ENCODE measurements at places on chromosomes 11 and 22.

DNA sequence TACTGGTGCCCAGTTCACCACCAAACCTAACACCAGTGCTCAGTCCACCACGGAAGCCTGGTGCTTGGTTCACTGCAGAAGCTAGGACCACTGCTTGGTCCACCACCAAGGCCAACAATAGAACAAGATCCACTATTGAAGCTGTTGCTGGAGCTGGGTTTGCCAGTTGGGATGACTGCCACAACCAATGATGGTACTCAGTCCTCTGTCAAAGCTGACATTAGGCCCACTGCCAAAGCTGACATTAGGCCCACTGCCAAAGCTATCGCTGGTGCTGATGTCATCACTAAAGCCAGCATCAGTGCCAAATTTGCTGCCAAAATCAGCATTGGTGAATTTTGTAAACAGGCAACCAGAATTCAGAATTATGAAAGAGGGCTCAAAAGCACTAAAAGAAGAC is 1850.2 kb upstream of the RAG2 start:
- no peak for DNase-seq

DNA sequence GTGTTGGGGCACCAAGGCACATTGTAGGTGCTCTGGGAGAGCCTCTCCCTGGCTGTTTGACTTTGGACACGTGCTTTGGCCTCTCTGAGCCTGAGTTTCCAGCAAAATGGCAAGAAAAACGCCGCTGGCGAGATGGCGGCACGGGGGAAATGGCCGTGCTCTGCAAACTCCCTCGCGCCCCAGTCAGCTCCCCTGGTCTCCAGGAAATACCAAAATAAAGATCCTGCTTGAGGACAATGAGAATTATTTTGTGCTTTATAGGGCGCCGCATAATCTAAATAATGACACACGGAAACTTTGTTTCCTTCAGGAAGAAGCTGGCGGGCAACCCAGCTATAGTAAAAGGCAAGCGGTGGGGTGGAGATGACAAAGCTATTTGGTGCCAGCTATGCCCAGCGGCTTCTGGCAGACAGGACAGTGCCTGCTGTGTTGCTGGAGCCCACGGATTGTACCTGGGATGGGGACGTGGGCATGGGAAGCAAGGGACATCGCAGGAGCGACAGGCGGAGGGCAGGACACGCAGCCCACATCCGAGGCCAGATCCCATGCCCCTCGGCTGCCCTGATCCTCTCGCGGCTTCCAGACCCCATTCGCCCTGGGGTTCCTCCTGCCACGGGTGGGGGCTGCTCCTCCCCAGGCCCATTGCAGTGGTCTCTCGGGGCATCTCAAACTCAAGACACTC is 26.3 kb upstream of the RFPL3 start:
- no peak for DNase-seq

GRCh38 chr11:34631297-34631696 is 10.4 kb downstream of the EHF start:
- no peak for DNase-seq

DNA sequence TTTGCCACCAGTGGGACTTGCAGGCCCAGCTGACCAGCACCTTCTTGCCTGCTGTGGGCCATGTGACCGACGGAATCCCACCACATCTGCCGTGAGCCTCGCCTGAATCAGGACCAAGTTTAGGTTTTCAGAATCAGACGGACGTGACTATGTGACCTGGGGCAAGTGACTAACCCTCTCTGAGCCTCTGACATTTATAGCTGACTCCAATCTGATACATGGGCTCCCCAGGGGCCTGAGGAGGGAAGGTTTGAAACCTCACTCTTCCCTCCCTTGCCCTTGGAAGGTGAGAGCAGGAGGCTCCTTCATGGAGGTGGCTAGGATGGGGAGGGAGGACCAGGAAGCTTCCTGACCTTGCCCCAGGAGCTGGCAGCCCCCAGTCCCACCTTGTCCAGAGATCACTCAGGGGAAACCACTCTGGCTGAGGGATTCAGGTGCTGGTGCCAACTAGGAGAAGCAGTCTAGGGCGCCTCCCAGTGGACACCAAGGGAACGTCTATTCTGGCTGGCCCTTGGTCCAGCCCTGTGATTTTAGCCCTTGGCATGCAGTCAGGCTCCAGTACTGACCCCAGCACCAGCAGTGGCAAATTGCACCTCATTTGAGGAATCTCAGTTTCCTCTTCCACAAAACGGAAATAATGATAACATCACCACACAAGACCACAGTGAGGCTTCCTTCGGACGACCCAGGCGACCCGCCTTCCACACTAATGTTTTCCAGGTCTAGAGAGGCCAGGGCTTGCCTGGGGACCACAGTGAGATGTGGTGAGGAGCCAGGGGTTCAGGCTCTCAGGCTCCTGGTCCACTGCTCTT is 47.2 kb upstream of the SYT7 start:
- no peak for DNase-seq

DNA sequence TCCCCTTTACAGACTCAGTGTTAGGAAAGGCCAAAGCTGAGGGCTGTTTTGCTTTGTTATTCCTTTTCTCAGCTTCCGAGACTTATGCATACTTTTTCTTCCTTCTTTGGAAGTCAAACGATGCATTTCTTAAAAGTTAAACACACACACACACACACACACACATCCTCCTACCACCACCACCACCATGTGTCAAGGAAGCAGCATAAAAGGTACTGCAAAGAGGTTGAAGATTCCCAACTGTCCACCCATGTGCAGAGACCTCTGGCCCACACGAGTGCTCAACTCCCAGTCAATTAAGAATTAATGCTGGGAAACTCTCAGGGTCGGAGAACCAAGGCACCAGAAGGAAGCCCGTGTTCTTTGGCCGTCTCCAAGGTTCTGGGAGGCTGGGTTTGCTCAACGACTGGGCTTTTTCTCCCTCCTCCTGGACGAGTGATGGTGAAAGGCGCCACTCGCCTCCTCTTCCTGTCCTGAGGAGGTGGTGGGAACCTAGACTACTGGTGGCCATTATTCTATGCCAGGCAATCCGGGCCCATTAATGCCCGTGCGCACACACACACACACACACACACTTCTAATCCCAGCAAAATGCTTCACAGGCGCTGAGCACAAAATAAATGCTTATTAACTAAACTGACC is 15.1 kb downstream of the MN1 start:
- no peak for DNase-seq

- DNase-seq: no peak
Measured at GRCh38 chr11:20854215-20854955, 185.0 kb downstream of the NELL1 start.

DNA sequence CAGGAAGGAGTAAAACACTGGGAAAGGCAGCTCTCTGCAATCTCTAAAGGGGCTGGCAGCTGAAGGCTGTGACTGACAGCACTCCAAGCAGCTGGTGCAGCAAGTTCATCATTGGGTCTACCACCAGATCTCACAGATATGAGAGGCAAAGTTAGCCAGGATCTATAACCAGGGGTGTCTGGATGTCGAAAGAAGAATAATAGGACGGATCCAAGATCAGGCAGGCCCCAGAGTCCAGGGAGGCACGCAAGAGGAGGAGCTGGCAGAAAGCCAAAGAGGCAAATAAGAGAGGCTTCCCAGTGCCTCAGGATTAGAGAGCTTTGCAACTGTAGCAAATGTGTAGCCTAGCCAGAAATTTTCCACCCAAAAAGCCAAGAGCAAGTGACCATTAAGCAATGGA is 77.1 kb downstream of the RBMXL2 start:
- no peak for DNase-seq

GRCh38 chr22:39498368-39498767 is 3.7 kb upstream of the MIEF1 start:
- no peak for DNase-seq

All from KG1 (cell line).